ENCODE measurements at places on chromosomes 12 and 14.

DNA sequence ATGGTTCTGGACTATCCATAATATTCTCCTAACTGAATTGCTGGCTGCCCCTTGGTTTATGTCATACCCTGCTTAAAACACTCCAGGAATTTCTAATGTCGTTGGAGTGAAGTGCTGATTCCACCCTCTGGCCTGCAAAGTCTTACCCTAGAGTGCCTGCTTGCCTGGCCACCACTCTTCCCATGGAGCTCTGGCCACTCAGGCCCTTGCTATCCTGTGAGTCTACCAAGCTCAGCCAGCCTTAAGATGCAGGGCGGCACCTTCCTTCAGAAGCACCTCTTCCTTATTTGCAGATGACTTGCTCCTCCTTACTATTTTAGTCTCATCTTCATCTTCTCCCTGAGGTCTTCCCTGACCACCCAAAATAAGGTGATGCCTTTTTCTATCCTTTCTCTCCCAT is 35.3 kb downstream of the SLC6A15 start:
- no peak for DNase-seq

DNA sequence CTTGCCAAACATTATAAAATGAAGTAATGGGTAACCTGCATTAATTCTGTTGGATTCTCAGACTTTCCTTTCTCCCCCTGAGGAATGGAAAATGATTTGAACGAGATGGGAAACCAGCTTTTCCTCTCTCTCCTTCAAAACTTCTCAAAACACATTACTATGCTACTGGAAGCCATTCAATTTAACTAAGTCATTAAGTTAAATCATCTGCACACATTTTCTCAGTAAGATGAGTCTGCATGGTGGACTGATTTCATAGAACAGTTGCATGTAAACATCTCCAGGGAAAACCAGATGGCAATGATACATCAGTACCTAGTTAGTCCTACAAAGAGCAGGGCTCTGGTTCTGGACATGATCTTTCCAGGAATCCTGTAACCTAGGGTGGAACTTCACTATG is 59.9 kb downstream of the BMP4 start:
- DNase-seq, result no peak

DNA sequence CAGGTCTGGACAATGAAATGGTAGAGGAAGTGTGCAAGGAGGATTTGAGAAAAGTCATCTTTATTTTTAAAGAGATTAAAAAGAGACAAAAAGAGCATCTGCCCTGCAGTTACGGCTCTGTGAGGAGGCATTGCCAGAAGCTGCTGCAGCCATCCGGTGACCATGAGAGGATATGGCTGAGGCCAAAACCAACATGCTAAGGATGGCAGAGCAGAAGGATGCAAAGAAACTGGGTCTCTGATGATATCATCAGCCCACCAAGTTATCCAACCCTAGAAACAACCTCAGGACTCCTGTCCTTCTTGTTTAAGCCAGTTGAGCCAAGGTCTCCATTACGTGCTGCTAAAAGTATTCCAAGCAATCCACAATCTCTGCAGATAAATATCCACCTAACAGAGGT is 48.0 kb upstream of the CCND2 start:
- DNase-seq, result no peak

- DNase-seq, result no peak
Measured at GRCh38 chr12:31742891-31743290, 14.1 kb upstream of the AMN1 start.

DNA sequence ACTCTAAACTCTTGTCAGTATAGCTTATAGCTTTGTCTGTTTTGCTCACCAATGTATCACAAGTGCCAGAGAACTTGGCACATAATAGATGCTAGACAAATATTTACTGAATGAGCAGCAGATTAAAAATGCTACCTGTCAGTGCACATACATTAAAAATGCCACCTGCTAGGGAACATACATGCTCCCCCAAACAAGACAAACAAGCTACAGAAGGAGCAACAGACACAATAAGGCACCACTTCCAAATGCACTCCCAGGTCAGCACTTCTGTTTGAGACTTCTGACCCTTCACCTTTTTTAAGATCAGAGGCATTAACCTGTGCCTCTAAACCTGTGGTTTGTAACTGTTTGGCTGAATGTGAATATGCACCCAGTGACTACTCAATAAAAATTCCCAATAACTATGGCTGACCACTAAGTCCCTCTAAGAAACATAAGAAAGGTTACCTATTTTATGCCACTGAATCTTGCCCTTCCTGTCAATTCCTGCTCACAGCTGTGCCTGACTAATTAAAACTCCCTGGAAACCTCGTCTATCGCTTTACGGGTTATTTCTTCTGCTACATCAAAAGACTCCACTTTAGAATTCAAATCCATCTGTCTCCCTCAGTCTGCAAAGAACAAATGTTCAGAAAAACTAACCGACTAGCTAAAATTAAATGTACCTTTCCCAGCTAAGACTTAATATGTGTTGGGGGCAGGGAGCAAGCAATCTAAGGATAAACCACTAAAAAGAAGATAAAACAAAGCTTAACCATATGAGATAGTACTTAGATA is 41.0 kb downstream of the HECTD4 start:
- DNase-seq, result no peak

DNA sequence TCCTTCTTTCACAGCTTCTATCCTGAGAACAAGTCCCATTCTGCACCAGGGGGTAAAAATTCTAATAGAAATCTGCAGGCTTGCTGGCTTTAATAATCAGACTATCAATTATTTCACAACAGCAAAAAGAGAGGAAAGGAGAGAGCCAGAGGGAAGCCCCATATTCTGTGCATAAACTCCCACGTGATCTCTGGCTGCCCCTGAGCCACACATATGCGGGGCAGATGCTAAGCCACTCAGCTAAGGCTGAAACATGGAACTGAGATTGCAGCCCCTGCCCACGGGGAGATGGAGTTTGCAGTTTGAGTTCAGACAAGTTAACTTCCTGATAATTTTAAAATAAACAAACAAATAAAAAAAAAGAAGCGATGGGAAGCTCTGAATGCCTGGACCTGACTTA is 254.4 kb upstream of the CCDC196 start:
- DNase-seq, result no peak

DNA sequence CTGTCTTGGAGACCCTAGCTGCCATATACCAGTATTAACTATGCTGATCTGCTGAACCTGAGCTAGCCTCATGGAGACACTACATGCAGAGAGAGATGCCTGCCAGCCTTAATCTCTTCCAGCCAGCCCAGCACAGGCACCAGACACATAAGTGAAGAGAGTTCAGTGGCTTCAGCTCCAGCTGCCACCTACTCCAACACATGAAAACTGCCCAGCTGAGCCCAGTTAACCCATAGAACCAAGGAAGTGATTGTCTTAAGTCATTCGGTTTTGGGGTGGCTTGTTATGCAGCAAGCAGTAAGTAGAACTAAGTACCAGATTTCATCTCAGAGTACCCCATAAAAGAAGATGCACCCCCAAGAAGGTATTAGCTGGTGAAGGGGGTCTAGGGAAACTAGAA is 7.6 kb downstream of the SERPINA11 start:
- DNase-seq, result no peak

GRCh38 chr14:64506721-64507120 is 2.2 kb downstream of the ZBTB1 start:
- DNase-seq, result no peak

GRCh38 chr12:9342614-9343353 is 134.6 kb upstream of the PZP start:
- no peak for DNase-seq

DNA sequence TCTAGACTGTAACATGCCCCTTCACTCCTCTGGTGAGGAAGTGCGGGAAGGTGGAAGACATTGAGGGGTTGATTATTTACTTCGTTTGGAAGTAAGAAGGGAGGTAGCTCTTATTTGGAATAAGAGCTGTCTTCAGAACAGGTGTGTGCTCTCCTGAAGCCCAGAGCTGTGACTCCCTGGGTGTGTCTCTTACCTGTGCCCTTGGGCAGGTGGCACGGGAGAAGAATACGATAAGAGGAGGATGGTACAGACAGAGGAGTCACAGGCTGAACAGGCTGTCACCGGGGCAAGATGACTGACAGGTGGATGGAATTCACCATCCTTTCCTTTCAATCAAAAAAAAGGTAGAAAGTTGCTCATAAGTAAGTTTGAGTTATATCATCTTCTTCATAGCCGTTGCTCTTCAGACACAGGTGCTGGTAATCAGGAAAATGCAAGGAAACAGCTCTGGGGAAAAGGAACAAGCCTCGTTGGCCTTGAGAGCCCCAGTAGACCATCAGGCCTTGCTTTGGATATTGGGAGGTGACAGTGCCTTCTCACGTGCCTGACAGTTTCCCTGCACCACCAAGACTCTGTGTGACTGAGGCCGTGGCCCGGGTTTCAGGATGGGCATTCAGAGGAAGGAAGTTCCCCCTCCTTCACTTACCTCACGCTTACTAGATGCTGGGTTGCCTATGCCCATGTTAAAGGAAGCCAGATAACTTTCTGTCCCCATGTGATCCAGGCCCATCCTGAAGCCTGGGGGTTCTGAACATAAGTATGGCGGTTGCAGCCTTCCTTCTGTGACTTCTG is 120.4 kb downstream of the ETV6 start:
- DNase-seq, result no peak

DNA sequence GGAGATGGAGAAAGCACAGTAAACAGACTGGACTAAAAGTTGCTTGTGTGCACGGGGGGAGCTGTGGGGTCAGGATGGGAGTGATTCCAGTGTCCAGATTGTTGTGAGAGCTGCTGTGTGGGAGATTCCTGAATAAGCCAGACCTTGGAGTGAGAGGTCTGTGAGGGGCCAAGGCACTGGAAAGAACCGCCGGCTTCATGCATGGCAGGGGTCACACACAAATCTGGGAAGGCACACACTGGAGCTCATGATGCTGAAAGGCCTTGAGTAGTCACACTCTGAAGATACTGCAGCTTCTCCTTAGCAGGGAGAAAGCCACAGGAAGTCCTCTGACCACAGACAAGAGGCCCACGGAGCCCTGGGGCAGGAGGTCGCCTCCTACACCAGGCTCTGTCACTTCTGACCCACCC is 23.1 kb downstream of the ADCY6 start:
- DNase-seq, result no peak

DNA sequence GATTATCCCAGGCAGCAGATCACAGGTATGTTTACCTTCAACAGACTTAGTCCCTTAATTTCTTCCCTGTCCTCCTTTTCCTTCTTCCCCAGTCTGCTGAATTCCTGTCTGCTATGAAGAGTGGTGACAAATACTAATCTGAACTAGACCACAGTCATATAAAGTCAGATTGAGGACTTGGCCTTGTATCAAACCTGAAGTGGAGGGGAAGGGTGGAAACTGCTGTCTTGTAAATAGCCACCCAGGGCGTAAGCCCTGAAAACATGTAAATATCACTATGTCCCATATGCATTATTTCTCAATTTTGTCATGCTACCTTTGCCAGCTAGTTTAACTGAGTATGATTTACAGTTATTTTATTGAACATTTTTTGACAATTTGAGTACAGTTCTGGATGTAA is 368.0 kb downstream of the CCDC91 start:
- DNase-seq, result no peak

DNA sequence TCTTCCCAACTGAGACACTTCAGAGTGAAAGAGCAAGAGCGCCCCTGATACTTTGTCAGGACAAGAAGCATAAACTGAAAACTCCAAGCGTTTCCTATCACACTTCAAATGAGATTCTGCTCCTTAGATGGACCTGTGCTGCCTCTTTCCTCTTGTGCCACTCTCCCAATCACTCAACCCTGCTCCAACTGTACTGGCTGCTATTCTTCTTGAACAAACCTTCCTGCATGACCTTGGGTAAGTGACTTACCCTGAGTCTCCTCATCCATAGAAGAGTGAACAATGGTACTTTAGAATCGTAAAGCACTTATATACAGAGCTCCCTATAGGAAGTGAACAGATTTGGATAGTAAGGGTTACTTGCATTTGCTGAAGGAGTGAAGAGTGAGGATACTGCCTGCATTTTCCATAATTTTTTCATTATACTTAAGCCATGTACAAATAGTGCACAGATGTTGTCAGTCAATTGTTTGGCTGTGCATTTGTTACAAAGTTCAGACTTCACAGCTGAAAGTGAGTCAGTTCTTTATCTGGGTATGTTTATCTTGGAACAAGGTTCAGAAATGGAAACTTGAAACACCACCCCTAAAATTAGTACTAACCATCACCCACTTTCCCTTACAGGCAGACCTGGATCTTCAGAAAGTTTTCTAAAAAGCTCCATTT is 10.8 kb downstream of the MTERF2 start:
- no peak for DNase-seq

- DNase-seq, result no peak
Measured at GRCh38 chr12:62776997-62777396, 158.0 kb downstream of the PPM1H start.

- DNase-seq, result no peak
Measured at GRCh38 chr12:1203735-1204019, 212.7 kb downstream of the ERC1 start.

DNA sequence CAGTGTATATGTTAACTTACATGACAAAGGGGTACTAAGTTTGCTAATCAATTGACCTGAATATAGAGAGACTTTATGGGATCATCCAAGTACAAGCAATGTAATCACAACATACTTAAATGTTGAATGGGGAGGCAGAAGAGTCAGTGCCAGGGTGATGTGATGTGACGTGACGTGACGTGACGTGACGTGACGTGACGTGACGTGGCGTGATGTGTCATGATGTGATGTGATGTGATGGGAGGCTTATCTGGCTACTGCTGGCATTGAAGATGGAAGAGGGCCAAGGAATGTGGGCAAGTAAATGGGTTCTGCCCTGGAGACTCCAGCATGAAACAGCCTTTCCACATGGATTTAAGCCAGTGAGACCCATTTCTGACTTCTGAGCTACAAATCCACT is 38.2 kb upstream of the PRB4 start:
- no peak for DNase-seq

DNA sequence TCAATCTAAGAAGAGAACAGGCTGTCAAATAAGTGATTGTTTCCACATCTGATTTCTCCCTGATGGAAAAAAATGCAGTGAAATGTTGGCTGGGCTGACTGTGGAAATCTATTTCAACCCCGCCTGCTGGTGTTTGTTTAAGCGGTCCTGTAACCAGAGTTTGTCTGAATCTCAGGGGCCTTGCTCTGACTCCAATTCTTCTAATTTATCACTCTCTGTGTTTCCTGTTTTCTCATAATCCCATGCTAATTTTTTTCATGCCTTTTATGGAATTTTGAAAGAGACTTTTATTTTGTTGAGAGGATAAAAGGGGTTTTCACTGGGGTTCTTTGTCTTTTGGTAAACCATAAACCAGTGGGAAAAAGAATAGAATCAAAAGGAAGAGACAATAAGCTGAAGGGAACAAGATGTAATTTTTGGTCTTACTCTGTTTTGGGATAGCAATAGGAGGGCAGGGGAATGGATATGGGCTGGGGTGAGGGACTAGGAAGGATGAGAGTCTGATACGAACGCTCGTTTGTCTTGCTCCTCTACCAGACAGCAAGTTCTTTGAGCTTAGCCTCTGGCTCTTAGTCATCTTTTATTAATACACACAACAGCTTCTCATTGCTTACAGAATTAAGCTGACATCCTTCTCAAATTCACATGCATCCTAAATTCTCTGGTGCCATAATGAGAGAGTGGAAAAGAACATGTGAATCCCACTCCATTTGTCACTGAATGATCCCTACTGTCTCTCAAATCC is 8.0 kb upstream of the MGP start:
- DNase-seq, result no peak

DNA sequence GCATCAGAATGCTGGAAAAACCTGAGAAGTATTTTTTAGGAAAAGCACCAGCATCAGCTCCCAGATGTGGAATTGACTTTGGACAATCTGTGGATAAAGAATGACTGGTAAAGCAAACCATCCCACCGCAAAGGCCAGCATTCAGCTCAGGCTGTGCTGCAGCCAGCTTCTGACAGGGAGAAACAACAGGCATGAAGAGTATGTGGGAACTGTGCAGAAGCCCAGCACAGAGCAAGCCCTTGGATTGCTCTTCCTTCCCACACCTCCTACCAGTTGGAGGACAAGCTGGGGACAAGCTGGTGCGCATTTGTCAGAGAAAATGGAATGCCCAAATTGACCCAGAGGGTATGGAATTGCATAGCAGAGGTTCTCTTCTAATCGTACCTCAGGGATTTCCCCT is 228.1 kb downstream of the ANO2 start:
- no peak for DNase-seq

All from NCI-H1930 (cell line).